Foreskin keratinocyte (primary cell): ENCODE measurements at places on chromosomes 11 and 22. TPM values are rescaled to one million over a fixed set of nuclear protein-coding genes. Genes with fewer than 3 reads are reported as not detected.
A peak's percentile ranks its signal among the peaks of the same experiment; 100 is the strongest.

DNA sequence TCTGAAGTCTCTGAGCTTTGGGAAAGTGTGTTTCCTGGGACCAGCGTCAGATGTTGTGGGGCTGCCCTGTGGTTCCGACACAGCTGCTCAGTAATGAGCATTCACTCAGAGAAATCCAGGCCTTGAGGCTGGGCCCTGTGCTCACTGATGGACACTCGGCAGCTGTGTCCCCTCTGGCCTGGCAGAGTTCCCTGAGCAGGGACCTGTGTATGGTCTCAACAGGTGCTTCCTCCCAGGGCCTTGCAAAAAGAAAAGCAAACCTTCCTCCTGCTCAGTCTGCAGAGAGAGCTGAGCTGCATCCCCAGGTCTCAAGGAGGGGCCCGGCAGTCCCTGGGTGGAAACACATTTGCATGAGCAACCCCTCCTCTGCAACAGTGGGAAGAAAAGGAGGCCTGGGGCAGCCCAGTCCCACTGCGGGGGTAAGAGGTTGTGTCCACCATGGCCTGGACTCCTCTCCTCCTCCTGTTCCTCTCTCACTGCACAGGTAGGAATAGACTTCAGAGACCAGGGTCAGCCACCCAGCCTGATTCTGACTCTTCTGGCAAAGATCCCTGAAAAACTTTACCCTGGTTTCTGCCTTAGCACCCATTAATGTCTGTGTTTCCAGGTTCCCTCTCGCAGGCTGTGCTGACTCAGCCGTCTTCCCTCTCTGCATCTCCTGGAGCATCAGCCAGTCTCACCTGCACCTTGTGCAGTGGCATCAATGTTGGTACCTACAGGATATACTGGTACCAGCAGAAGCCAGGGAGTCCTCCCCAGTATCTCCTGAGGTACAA, 131.2 kb downstream of the VPREB1 start:
- DNase-seq = no peak

GGT5 gene
- total RNA-seq = not detected in 2 replicates

- no peak for DNase-seq
Measured at GRCh38 chr11:67376063-67376820, 2.8 kb upstream of the CLCF1 start.

- DNase-seq = no peak
Measured at GRCh38 chr11:20715464-20715863, 46.1 kb downstream of the NELL1 start.

SLC5A1 gene
- total RNA-seq = 0.10 TPM in 1 of 2 replicates, not detected in the other

- no peak for DNase-seq
Measured at GRCh38 chr22:20464912-20465758, 27.5 kb upstream of the SCARF2 start.

- no peak for DNase-seq
Measured at GRCh38 chr11:107567739-107568335, 2.3 kb upstream of the ALKBH8 start.

- DNase-seq = no peak
Measured at GRCh38 chr22:39315389-39315788, 4.0 kb downstream of the RPL3 start.

COX8A gene
- 648 and 658 TPM in 2 replicates for total RNA-seq

LRRC51 gene
- total RNA-seq = 6.3 and 6.4 TPM in 2 replicates

DEUP1 gene
- total RNA-seq = not detected in 2 replicates

DNA sequence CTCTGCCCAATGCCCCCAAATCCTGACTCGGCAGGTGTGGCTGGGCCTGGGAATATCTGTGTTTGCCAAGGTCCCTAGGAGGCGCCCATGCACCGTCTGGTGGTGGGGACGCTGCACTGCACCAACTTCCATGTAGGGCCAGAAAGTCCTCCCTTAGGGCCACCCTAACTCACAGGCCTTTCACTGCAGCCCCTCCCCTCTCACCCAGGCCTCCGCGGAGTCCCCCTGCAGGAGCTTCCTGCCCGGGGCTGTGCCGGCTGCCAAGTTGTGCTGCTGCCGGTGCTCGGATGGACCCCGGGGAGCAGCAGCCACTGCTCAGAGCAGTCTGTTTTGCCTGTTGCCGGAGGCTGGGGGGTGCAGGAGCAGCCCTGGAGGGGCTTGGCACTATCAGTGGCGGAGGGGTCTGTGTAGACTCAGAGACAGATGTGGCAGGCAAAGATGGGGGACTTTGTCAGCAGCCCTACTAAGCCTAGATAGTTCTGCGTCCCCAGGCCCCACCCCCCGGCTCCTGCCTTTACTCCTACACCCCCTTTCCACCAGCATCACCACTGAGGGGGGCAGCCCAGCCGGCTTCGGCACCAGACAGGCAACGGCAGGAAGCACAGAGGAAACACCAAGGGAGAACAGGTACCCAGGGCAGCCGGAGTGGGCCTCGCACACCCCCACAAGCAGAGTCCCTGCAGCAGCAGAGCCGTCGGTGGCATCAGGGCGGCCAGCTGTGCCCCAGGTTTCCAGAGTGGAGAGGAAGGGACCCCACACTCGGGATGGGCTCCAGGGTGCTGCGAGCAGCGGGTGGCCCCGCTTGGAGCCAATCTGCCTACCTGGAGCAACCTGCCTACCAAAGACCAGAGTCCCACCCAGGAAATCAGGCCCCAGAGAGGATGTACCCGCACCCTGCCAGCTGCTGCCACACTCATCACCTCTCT, 124.3 kb downstream of the TRIM29 start:
- no peak for DNase-seq

DNA sequence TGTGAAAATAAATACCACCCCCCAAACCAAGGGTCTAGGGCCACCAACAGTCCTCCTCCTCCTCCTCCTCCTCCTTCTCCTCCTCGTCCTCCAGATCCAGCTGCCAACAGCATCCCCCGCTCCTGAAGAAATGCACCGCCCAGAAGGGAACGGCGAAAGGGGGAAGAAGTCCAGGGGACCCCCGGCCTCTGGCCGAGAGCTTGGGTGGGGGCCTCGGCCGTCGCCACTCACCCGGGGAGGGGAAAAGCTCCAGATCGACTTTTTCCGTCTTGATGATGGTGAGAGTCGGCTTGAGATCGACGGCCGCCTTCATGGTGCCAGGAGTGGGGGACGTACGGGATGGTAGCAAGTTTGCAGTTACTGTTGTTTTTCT, 65.7 kb downstream of the ETS1 start:
- no peak for DNase-seq

DNA sequence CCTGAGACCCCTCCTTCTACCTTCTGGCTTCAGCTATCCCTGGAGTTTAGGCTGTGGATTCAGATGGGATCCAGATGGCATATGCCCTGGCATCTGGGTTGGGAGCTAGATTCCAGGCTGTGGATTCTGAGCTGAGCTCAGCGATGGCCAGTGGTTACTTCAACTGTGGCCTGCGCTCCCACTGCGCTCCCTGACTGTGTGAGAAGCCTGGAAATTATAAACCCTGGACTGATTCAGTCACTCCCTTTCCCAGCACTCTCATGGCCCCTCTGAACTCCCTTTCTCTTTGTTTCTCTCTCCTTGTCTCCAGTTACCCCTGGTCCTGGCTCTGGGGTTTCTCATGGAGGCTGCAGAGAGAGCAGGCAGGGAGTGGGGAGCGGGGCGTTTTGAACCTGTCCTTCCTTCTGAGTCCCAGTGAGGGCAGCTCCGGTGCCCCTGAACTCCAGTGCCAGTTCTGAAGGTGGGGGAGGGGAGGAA, 4.8 kb downstream of the ARHGEF17 start:
- no peak for DNase-seq

DNA sequence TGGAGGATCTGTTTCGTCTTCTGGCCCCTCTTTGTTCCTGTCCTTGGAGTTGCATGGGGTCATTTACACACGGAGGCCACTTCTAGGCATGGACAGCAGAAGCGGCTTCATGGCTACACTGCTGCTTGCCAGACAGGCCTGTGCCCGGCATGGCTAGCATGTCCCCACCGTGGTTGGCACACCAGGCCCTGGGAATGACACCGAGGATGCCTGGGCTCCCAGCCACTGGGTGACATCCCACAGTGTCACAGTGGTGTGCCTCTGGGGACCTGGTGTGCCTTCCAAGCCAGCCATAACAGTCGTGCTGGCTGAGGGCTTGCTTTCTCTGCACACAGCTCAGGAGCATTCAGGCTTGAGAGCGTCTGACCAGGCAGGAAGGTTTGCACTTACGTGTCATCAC, 910.1 kb downstream of the TBC1D22A start:
- DNase-seq = no peak

- no peak for DNase-seq
Measured at GRCh38 chr11:69039501-69039900, 9.2 kb upstream of the TPCN2 start.

SCGB2A2 gene
- total RNA-seq = not detected in 2 replicates

- no peak for DNase-seq
Measured at GRCh38 chr11:92552942-92553341, 328.3 kb downstream of the FAT3 start.

DNA sequence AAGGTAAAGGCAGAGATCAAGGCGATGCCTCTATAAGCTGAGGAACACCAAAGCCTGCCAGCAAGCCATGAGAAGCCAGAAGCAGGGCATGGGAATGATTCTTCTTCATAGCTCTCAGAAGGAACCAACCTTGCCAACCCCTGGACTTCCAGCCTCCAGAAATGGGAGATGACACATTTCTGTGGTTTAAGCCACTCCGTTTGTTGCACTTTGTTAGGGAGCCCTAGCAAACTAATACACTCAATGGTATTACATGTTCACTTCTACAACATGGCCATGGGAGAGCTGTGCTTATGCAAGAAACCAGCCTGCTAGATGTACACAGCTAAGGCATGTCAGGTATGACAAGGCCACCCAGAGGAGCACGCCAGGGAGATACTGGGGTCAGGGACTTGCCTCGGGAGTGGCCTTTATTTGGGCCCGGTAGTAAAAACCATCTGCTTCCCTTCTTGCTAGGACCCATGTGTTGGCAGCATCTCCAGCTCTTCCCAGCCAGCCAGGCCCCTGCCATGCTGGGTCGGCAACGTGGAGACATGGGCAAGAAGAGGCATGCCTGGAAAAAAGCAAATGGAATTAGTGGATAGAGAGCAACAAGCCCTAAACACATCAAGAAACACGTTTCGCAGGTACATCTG, 3.6 kb downstream of the C11orf16 start:
- DNase-seq = peak; percentile 37

DNA sequence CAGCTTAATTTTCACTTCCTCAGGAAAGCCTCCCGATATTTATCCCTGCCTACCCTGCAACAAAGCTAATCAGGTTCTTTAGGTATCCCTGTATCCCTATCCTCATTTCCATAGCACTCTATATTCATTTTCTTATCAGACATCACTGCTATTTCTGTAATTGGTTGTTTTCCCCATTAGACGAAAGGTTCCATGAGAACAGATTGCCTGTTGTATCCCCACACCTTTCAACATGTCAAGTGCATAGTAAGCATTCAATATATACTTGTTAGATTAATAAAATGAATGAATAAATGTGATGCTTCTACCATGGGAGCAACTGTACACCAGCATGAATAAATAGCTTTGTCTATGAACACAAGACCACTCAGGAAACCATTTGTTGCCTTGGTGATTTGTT, 499.8 kb downstream of the DLG2 start:
- DNase-seq = no peak

ANO9 gene
- total RNA-seq = 19.0 and 26.0 TPM in 2 replicates

GRAP2 gene
- total RNA-seq = not detected in 2 replicates

DNA sequence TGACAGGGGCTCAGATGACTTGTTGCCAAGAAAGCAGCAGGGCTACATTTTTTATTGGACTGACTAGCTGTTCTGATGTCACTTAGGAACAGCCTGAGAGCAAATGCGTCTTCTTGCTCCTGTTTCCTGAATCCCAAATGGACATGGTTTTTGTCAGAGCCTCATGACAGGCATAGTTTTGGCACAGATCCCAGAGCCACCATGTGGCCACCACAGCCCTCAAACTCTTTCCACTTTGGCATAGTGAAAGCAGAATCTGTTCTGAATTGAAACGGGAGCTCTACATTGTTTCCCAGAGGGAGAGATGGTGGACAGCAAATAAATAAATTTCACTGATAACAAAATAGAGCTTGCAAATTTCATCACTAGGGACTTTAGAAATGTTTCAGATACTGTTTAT, 222.2 kb downstream of the C11orf87 start:
- DNase-seq = no peak

GRCh38 chr11:126716456-126717083, 284.0 kb downstream of the KIRREL3 start:
- DNase-seq = peak; percentile 26

GRCh38 chr11:67698247-67698646, 23.8 kb upstream of the ALDH3B2 start:
- DNase-seq = no peak

CHST1 gene
- not detected in 2 replicates for total RNA-seq

FBLN1 gene
- total RNA-seq = 31.9 and 44.6 TPM in 2 replicates

CARD18 gene
- total RNA-seq = 0.48 and 0.78 TPM in 2 replicates

DNA sequence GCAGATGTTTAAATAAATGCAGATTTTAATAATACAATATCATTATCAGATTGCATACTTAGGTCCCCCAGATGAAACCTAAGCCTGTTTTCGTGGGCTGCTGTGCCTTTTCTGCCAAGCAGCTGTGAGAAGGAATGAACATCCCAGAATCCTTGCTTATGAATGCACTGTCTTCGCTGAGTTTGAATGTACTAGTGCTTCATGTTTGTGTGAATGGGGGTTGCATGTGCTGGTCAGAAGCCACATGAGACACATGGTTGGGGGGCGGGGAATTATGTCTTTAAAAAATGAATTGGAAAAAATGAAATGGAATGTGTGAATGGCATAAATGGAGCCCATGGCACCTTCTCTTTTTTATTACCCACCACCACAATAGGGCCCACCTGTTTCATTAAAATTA, 125.4 kb upstream of the HSD17B12 start:
- no peak for DNase-seq

DNA sequence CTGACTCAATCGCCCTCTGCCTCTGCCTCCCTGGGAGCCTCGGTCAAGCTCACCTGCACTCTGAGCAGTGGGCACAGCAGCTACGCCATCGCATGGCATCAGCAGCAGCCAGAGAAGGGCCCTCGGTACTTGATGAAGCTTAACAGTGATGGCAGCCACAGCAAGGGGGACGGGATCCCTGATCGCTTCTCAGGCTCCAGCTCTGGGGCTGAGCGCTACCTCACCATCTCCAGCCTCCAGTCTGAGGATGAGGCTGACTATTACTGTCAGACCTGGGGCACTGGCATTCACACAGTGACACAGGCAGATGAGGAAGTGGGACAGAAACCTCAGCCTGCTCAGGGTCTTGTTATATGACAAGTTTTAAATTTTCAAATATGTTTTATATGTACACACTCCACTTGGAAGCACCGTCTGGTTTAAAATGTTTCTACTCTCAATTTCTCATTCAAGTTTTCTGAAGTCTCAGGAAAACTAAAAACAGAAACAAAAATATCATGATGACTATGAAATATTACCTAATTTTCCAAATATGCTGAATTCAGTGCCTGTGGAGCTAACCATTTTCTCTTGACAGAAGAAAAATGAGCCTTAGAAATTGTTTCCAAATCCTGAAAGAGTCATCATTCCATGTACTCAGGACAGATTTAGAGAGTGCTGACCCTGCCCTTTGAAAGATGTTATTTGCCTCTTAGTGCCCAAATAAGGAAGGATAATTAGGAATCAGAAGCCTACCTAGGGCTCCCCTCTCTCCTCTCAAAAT, 48.8 kb upstream of the TOP3B start:
- DNase-seq = no peak

- DNase-seq = no peak
Measured at GRCh38 chr11:89119426-89119825, 53.6 kb upstream of the GRM5 start.

GRCh38 chr11:13772223-13773046, 104.0 kb downstream of the FAR1 start:
- DNase-seq = peak; percentile 33
